ENCODE measurements at places on chromosomes 3 and 15.

DNA sequence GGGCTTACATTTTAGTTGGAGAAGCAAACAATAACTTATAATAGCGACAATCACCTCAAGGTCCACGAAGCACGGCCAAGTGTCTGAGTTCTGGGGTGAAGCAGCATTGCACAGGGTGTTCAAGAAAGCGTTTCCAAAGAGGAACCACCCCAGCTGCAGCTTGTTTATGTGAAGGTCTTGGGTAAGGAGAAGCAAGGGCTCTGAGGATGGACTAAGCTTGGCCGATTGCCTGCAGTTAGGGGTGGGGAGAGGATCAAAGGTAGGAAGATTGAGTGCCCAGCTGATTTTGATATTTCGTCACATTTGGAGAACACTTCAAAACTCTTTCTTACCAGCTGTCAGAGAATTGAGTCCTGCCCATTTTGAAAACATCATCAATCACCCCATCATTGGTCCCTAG lies 321.6 kb upstream of the DNAJC19 start:
- DNase-seq = no peak

DNA sequence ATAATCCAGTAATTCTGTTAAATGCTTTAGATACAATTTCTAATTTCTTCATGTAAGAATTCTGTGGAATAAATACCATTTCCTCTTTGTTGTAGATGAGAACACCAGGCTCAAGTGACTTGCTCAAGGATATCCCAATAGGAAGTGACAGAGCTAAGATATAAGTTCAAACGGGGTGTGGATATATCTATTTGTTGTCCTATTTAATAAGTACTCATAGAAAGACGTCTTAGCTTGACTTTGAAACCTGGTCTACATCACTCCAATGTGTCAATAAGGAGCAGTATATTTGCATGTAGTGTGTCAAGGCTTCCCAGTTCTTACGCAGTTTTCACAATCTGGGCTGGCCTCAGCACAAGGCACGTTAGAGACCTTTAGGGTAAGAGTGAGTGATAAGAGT lies 4.7 kb upstream of the GCSAM start:
- DNase-seq = no peak

GRCh38 chr15:51366920-51367319 lies 25.5 kb downstream of the GLDN start:
- no peak for DNase-seq

DNA sequence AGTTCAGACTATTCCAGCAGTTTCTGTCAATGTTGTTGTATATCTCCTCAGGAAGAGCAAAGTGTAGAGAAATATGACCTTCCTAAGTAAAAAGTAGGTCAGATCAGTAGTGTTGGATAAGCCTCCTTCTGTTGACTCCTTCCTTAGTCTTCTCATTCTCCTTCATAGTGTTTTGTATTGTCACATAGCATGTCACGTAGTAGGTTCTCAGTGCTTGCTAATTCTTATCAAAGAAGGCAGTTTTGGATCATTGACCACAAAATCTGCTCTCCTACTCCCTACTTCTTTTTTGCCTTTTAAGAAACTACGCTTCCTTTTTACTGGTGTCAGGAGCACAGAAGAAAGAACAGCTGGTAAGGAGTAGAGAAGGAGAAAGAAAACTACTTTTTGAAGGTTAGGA lies 1.0 kb upstream of the MGA start:
- no peak for DNase-seq

- DNase-seq = no peak
These were observed 600 bp upstream of the CHRNA5 start for GRCh38 chr15:78564743-78565096.

GRCh38 chr15:78372880-78373279 lies 32.7 kb downstream of the CRABP1 start:
- no peak for DNase-seq

All from GM10248 (cell line).